NCI-H460 (cell line): ENCODE measurements at places on chromosomes 2 and 18.

- DNase-seq = no peak
Observed at GRCh38 chr2:83595121-83595690, 863.9 kb downstream of the SUCLG1 start.

DNA sequence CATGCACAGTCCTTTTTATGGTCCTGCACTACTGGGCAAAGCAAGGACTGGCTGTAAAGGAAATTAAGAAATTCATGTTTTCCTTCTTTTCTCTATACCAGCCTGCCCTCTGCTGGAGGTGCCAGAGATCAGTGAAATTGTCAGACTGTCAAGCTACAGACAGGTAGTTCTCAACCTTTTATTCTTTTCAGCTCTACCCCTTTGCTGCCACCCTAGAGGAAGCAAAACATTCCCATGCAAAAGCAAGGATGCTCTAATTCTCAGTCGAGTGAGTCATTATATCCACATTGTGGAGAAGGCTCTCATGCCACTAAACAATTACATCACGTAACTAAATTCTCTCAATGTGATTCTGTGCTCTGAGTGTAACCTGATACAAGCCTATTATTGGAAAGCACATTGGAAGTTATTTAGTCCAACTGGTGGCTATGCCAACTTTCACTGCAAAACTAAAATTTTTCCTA is 25.0 kb upstream of the RAPGEF4 start:
- DNase-seq = peak; percentile 72

- DNase-seq = no peak
Observed at GRCh38 chr2:7919510-7919909, 762.3 kb upstream of the ID2 start.

GRCh38 chr2:99776206-99776905 is 286.5 kb upstream of the REV1 start:
- no peak for DNase-seq

- DNase-seq = peak; percentile 72
Observed at GRCh38 chr2:97806738-97807618, 93.6 kb downstream of the ZAP70 start.

GRCh38 chr18:250685-251084 is 17.2 kb downstream of the THOC1 start:
- no peak for DNase-seq

DNA sequence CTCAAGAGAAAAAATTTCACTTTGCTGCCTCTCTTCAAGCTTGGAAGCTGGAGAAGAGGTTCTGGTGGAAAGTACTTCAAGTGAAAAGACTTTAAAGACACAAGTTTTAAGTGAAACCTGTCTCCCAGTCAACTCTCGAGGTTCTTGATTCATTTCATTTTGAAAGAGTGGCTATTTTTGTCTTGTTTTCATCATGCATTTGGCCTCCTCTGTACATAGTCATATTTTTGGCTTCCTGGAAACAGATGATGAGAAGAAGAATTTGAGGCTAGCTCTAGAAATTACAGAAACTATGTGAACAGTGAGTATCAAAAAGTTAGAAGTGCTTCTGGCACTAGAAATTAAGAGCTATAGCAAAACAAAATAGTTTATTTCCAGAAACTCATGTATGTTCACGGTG is 124.8 kb downstream of the DTNA start:
- DNase-seq = no peak

GRCh38 chr2:24182507-24182906 is 7.7 kb downstream of the FAM228A start:
- DNase-seq = no peak

DNA sequence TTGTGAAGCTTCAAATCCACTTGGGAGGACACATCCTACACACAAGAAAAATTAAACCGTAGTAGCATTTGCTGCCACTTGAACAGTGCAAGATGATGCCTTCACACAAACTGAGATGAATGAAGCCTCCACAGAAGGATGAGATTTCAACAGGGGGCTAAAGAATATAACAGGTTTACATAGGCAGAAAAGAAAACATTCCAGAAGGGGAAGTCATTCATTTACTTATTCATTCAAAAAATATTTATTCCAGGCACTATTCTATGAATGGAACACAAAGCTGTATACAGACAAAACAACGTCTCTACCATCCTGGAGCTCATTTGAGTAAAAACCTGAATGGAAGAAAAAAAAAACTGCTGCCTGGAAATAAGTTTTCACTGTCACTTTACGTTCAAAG is 170.5 kb downstream of the CDH20 start:
- no peak for DNase-seq

DNA sequence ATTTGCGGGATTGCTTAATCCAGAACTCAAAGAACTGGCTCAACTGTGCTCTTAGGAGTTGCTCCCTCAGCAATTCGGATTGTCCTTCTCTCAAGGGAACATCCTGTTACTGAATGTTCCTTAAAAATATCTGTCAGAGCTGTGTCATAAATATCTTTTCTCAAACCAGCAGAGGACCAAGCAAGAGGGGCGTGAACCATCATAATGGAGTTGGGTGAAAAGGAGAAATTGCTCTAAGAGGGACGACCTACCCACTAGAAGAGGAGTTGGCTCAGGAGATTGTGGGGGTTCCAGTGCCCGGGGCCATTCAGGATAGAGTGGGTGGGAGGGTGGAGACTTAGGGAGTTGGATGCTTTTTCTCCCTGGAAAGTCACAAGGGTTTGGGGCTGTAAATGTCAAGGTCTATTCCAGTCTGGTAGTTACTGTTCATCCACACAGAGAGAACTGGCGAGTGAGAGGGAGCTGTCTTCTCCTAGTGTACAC is 59.5 kb downstream of the MERTK start:
- DNase-seq = no peak

DNA sequence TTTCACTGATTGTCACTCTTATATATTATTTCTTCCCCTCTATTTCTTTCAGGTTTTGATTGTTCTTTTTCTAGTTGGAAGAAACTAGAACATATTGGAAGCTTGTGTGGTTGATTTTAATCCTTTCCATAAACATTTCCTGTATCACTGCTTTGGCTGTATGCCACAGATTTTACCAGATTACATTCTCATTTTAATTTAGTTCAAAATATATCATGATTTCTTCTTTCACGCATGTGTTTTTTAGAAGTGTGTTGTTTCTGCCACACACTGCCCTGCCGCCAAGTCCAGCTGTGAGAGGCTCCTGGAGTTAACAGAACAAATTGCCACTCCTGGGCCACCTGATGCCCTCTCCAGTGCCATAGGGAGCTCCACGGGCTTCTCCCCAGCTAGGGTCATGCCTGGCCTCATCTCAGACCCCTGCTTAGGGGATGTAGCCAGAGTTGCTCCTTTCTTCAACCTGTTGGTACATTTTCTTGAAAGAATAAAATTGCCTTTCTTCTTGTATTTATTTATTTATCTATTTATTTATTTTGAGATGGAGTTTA is 206.2 kb upstream of the COPS8 start:
- no peak for DNase-seq

GRCh38 chr2:238971318-238972145 is 123.6 kb downstream of the TWIST2 start:
- no peak for DNase-seq

DNA sequence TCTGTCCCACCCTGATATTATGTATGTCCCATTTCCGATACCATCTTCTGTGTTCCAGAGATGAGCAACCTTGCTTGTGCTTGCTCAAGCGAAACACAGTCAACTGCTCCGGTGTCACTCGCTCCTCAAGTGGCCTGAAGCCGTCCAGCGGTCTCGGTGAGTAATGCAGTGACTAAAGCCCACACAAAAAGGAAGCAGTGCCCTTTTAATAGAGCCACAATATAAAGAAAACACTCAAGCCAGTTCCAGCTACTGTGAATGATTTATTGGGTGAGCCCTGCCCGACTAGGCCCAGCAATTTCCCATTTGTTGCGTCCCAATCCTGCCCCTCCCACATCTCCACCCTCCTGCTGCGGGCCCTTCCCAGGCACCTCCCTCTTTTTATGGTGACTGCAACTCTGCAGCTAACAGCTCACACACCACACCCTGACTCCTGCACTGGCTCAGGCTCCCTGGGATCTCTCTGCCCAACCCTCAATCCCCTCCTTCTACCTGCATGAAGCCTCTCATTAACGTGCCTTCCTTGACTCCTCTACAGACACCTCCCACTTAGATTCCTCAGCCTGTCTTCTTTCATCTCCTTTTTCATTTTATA is 44.2 kb upstream of the DSC1 start:
- peak; percentile 91 for DNase-seq

- DNase-seq = no peak
Observed at GRCh38 chr2:57429831-57430230, 616.8 kb upstream of the VRK2 start.
